T-helper 1 cell (primary cell): ENCODE measurements at places on chromosomes 3 and 15.

DNA sequence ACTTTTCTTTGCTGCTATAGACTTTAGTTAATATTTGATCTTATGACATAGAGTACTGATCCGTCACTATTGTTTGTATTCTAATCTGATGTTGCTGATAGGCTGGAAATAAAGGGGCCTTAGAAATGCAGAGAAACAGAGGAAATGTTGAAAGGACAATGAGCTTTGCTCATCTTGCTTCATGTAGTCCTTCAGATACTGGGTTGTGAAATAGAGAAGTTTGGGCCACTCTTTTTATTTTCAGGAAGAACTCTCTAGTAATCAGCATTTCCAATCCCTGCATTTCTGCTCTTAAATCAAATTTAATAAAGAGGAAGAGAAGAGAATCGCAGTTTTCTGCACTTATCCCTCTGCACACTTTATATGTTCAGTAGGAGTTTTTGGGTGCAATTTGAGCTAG lies 192.8 kb upstream of the THBS1 start:
- DNase-seq, result no peak

GRCh38 chr3:159854500-159855124 lies 134.0 kb upstream of the IL12A start:
- no peak for DNase-seq

- no peak for DNase-seq
Observed at GRCh38 chr15:61155741-61156700, 73.1 kb downstream of the RORA start.

DNA sequence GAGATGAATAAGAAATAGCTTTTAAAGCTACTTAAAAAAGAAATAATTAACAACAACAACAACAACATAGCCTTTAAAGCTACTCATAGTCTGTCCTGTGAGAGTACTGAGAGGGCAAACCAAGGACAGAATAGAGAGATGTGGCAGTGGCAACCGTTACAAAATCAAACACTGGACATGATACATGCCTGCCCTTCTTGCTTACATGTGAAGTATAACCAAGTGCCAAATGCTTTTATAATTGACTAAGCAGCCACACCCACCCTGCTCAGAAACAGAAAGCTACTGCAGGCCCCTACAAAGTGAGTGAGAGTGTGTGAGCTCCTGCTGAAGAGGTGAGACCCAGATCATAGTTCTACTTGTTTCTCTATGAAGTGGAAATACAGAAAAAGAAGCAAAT lies 38.4 kb downstream of the NDUFB4 start:
- DNase-seq, result no peak

DNA sequence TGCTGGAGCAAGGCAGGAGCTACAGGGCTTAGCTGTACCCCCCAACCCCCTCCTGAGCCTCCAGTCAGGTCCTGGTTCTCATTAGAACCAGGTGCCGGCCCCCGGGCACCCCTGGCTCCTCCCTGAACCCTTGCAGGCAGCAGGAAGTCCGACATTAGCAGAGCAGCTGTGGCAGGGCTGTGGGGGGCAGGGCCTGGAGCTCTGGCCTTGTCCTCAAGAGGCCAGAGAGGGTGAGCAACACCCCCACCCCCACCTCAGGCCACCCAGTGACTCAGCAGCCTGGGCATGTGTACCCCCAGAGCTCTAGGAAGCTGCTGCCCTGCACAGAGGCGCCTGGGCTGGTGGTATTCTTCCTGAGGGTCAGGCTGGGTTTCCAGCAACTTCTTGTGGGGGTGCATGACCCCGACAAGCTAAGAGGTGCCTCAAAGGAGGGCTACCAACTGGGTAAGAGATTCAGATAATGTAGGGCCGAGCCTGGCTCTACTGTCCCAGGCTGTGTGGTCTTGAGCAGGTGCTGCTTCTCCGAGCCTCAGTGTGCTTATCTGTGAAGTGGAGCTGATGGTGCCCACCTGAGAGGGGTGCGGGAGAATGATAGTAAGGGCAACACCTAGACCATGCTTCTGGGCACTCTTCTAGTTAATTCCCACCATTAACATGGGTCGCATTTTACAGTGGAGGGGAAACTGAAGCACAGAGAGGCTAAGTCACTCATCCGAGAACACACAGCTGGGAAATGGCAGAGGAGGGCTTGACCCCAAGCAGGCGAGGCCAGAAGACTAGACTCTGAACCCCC lies 16.0 kb downstream of the H1-8 start:
- no peak for DNase-seq

DNA sequence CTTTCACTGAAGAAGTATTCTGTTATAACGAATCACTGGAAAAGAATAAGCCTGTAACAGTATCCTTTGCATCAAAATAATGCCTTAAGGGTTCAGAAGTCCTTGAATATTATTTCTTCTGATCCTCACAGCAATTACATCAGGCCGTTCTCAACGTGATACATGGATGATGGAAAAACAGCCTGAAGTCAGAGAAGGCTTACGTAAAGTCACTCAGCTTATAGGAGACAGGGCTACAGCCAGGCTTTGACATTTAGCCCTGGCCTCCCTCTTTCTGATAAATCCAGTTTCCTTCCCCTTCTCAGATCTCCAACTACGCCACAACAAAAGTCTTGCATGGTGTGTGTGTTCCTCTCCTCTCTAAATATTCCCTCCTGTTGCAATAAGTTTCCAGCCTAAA lies 131.9 kb downstream of the ANO10 start:
- no peak for DNase-seq

DNA sequence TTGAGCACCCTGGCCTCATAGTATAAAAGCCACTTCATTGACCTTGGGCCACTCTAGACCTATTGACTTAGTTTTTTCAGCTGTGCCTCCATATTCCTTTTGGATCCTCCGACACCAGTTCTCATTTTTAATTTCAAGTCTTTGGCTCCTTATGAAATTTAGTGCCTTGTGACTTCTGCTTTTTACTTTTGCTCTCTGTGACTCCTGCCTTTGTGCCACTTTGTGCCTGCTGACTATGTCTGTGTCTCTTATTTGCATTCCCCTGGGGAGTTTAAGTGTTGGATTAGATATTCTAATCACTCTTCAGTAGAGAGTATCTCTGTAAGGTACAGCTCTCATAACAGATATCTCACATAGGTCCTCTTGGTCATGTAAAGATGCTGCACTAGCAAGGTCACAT lies 39.6 kb upstream of the GPR149 start:
- no peak for DNase-seq

DNA sequence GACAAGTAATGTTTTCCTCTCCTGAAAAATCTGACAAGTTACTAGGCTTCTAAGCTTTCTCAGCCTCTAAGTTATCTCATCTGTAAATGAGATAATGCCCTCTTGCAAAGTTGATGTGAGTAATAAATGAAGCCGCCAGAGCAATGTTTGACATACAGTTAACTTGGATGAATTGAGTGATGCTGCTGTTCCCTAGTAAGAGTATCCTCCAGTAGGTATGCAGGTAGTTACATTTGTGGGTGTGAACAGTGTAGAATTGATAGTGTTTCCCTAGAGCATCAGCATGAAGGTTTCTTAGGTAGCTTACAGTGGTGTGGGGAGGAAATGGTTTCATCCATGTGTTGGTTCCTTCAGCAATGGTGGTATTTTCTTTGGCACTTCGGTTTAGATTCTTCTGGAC lies 3.4 kb downstream of the ATP2C1 start:
- no peak for DNase-seq

- DNase-seq, result no peak
Observed at GRCh38 chr15:92661069-92661468, 5.5 kb upstream of the FAM174B start.

- DNase-seq, result no peak
Observed at GRCh38 chr15:38176691-38177090, 75.9 kb upstream of the SPRED1 start.

- DNase-seq, result no peak
Observed at GRCh38 chr15:80789796-80790195, 10.6 kb downstream of the CEMIP start.

DNA sequence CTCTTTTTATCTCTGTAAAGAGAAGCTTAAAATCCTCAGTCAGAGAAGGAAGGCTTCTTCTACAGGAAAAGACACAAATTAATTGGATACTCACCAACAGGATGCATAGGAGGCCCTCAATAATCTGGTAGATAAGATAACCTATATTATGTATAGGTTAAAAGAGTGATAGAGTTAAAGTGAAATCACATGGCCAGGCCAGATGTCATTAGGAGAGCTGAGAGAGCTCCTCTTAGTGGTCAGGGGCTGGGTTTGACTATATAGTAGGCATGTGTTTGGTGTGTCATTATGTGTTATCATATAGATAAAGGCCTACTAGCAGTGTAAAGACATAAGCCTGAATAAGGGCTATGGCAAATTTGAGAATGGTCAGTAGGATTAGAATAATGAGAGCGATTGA lies 479.3 kb downstream of the EPHA3 start:
- DNase-seq, result no peak

DNA sequence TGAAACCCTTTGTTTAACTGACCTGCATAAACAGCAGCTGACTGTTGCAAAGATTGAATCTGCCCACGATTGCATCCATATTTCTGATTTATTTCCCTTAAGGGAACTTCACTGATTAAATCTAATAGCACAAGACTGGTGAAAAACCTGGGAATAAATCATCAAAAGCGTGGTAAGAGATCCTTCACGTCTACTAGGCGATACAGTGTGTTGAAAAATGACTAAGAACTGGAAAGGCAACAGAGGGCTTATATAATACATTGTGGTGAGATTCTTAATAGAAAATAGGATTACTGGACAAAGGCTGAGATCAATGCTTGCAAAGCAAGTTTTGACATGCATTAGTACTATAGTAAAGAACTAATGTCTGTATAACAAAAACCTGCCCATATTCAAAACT lies 49.0 kb downstream of the POLQ start:
- DNase-seq, result no peak

DNA sequence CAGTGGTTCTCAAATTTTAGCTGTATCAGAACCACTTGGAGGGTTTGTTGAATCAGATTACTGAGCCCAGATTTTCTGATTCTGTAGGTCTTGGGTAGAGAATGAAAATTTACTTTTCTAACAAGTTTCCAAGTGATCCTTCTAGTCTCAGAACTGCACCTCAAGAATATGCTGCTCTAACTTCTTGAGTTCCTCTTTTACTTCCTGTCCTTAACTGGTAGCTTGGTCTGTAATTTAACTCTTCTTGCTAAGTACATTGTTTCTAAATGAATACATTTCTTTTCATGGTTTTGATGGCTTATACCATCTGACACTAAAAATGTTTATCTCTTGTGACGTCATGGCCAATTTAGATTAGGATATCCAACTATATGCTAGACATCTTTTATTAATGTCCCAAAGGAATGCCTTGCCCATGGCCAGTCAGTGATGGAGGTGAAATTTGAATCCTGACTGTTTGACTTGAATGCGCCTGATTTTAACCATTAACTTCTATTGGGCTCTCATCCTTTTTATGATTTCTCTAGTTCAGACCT lies 262.6 kb upstream of the NAALADL2 start:
- no peak for DNase-seq

DNA sequence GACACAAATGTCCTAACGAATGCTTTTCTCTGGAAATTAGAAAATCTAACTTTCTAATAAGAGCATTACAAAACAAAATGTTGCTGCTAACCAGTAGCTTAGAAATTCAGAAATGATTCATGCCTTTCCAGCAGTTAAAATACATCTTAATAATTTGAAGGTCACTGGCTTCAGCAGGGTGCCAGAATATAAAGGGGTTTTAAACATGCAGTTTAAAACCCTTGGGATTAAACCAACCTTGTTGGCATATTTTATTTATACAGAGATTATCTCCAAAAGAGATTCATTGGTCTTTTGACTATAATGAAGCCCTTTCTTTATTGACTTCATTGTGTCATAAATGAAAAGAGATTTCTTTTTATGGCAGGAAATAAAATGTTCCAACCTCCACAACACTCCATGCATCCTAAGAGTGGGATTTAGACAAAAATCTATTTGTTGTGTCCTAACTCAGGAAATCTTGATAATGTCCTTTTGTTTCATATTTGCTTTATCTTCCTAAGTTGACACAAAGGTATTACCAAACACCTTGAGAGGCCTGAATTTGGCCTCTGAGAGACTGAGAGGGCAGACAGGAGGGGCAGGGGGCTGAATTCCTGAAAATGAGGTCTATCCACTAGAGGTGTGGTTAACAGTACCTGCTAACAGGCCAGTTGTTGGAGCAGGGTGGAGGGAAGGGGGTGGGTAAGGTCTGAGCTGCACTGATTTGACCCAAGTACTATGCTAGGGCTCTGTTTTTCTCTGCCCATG lies 124.4 kb downstream of the FEZF2 start:
- DNase-seq, result no peak

GRCh38 chr15:36887214-36887961 lies 213.0 kb downstream of the MEIS2 start:
- no peak for DNase-seq

GRCh38 chr3:61884794-61885193 lies 323.4 kb downstream of the PTPRG start:
- no peak for DNase-seq

DNA sequence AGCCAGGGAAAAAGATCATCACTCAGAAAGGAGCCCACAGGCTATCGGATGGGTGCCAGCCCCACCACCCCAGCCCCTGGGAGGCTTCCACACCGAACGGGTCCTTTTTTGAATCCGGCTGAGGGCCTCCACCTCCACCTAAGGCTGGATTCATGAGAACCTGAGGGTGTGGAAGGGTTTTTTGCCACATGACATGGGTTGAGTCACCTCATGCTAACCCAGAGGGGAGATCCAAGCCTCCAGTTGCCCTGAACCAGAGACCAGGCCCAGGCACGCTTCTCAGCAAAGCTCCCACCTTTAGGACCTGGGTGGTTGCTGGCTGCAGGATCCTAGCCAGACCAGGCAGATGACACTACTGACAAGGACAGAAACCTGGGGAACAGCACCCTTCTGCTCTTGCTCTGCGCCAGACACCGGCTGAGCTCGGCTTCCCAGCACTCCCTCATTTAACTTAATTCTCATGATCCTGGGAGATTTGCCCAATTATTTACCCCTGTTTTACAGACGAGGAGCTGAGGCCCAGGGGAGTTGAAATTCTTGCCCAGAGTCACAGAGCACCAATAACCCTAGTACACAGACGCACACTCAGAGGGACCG lies 25.6 kb downstream of the DUSP7 start:
- DNase-seq, result no peak

- DNase-seq, result no peak
Observed at GRCh38 chr3:54165865-54166264, 43.5 kb downstream of the CACNA2D3 start.

DNA sequence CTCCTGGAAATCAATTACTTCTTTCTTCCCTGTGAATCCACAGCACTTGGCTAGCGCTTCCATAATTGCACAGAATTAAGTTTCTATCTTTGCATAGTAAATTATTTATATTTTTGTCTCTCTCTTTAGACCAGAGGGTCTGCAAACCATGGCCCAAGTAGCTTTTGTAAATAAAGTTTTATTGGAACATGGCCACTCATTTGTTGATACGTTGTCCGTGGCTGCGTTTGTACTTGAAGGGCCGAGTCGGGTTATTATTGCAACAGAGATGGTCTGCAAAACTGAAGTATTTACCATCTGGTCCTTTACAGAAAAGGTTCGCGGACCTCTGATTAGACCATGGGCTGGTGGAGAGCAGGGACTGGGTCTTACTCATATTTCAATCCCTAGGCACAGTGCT lies 102.5 kb downstream of the RPLP1 start:
- DNase-seq, result no peak

DNA sequence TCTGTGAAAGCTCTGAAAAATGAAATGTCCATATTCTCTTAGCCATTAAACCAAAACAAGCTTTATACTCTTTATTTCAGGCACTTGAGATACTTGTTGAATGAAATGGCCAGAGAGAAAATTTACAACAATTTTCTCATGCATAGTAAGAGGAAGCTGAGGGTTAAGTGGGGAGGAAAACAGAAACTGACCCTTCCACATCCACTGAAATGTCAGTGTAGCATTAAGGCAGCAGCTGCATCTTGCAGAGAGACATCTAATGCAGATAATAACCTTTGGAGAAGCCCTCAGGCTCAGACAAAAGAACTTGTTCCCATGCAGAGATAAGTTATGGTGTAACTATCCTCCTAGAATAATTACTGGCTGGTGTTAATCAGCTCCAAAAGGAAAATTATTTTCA lies 34.0 kb downstream of the ZDHHC23 start:
- DNase-seq, result no peak
